ENCODE measurements at places on chromosomes 7 and 10.

DNA sequence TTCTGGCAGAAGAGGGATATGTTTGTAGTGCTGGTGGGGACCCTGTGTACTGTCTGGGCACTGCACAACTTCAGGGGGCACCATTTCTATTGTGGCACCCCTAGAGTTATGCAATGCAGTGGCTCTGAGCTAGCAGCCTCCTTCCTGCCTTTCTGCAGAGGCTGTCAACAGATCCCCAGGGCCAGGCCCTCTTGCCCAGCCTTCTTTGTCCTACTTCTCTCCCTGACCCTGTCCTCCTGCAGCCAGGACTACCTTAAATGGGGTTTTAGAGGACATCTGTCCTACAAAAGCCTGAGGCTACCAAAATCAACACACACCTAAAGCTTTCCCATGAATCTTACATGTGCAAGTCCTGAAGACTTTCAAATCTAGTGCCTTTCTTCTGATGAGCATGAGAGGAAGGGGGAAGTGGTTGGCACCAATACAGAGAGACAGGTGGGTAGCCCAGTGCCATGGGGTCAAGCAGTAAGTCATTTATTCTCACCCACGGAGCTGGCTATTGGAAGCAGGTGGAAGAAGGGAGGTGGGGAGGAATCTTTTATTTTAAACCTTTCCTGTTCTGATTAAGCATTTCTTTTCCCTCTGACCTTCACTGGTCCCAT is 2.4 kb downstream of the SPOCK2 start:
- DNase-seq: no peak

DNA sequence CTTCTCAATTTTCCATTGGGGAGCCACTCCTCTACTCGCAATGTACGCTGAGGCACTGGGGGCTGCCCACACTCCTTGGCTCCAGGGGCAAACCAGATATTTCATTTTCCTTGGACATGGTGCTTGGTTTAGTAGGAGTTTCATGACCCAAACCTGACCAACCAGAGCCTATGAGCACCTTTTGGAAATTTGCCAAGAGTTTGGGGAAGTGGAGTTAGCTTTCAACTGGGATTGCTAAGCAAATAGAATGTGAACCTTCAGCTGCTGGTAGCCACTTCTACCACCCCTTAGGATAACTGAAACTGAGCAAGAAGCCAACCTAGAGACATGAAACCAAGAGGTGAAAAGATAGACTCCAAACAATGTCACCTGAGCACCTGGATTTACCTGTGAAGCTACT is 74.9 kb upstream of the COL13A1 start:
- DNase-seq: no peak

GRCh38 chr7:84506151-84506550 is 311.6 kb upstream of the SEMA3A start:
- DNase-seq: no peak

DNA sequence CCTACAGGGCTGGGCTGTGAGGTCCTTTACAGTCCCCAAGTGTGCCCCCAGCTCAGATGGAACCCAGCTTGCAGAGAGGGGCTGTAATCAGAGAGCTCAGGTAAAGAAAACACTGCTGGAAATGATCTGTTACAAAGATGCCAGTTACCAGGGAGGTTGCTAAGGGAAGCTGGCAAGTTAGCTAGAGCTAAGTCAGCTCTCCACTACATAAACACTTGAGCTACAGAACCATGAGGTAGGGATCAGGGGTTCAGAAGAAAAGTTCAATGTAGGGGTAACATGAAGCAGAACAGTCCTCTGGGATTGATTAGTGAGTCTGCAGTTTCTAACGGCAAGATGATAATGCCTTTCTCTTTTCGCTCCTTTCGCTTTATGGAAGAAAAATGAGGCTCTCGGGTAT is 53.1 kb upstream of the TM9SF3 start:
- no peak for DNase-seq

- DNase-seq: no peak
Observed at GRCh38 chr7:84844771-84845170, 342.1 kb downstream of the SEMA3D start.

- no peak for DNase-seq
Observed at GRCh38 chr10:36722777-36723176, 402.6 kb upstream of the ANKRD30A start.

GRCh38 chr10:5484205-5484604 is 15.2 kb downstream of the CALML5 start:
- no peak for DNase-seq

DNA sequence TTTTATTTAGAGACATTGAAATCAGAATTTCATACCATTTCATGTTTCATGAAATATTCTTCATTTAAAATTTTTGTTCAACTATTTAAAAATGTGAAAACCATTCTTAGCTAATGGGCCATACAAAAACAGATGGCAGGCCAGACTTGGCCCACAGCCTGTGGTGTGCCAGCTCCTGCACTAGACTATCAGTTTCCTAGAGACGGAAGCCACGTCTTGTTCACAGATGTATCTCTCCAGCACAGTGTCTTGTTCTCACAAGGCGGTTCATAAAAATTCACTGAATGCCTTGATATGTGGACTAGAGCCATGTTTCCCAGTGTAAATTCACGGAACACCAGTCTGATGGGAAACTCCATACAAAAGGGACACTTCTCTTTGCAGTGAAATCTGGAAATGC is 216.0 kb downstream of the KCNMA1 start:
- no peak for DNase-seq

DNA sequence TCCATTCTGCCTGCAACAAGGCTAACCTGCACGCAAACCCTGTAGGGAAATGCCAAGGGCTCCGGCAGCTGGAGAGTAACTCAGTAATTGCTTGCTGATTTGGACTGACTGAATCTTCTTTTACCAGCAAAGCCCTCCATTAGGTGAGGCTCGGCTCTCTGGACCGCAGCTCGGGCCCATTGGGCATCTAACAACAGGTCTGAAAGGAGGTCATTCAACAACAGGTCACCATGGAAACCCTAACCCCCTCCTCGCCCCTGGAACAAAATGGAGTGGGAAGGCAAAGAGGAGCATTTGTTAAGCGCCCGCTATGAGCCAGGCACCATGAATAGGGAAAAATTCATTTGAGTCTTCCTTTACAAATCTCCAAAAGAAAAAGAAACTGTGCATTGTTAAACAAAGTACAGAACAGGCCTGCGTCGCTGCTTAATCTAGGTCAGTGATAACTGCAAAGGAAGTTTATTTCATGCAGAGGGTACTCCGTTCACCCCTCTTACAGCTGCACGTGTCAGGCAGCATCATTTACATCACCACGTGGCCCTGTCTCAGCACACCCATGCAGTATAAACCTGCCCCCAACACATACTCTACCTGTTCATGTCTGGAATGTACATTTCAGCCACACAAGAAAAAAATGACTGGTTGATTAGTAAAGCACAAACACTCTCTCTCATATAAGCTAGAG is 248.8 kb upstream of the NEBL start:
- no peak for DNase-seq

DNA sequence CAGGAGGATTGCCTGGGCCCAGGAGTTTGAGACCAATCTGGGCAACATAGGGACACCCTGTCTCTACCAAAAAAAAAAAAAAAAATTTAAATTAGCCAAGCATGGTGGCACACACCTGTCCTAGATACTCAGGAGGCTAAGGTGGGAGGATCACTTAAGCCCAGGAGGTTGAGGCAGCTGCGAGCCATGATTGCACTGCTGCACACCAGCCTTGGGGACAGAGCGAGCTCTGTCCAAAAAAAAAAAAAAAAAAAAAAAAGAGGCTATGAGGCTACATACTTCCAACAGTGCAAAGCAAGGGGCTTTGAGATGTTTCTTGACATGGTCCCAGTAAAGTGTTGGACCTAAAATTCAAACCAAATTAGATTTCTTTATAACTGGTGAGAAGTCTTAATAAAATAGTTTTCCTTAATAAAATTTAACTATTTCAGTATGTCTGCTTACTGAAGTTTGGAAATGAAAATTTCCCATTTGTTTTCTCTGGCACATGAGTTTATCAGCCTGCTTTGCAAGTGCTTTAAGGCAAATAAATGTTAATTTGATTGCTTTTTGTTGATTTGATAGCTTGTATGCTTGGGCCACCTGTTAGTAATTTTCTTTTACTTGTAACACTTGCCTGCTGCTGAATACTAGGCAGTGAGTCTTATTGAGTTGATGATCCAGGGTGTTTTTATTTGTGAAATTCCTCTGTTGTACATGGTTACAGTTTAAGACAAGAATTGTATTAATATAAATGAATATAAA is 16.1 kb downstream of the CALU start:
- peak; percentile 7 for DNase-seq

- DNase-seq: no peak
Observed at GRCh38 chr10:23343591-23344240, 881 bp downstream of the C10orf67 start.

DNA sequence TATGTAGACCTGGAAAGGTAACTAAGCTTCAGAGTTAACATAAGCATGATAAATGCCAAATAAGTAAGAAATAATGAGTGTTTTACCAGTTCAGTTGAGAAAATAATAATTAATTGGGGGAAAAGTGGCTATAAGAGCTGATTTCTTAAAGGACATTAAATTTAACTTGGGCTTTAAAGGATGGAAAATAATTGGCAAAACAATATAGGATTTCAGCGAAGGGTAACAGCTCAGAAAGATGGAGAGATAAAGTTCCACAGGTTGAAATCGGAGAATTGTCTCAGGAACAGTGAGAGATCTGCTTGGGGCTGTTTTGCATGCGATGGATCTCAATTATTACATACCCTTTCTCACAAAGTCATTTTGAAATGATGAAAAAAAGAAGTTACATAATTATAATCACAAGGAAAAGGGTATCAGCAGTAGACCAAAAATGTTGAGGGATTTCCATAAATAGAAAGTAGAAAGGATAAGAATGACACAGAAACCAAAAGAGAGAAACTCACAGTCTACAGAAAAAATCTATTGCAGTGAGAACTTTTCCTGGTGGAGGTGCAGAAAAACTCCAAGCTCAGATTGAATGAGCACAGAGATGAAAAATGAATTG is 40.1 kb upstream of the ITGB8 start:
- no peak for DNase-seq

GRCh38 chr7:150745086-150745485 is 7.9 kb downstream of the GIMAP5 start:
- DNase-seq: no peak

- DNase-seq: peak; percentile 10
Observed at GRCh38 chr10:11742009-11742778, at the start of gene ECHDC3. Gene ECHDC3 (plus strand): TSS chr10:11742382. CDS start chr10:11742577, 195 bp downstream.

DNA sequence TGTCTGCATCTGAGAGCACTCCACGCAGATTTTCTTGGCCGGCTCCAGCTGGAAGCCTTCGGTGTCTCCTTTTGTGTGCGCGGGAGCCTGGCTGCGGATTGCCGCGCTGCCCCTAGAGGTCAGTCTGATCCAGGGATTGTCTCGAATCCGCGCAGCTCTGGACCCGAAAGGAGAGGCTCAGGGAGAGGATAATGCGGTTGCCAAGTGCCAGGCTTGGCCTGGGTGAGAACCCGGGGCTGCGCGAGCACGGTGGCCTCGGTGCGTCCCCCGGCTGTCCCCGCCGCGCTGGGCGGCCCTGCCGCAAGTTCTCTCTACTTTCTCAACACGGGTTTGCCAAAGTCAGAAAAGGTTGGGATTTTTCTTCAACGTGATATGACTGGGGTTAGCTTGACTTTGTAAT is 140.9 kb downstream of the ADCYAP1R1 start:
- peak; percentile 3 for DNase-seq

- DNase-seq: no peak
Observed at GRCh38 chr10:77609781-77610272, 27.8 kb downstream of the KCNMA1 start.

GRCh38 chr7:47435889-47436312 is 146.0 kb downstream of the TNS3 start:
- no peak for DNase-seq

DNA sequence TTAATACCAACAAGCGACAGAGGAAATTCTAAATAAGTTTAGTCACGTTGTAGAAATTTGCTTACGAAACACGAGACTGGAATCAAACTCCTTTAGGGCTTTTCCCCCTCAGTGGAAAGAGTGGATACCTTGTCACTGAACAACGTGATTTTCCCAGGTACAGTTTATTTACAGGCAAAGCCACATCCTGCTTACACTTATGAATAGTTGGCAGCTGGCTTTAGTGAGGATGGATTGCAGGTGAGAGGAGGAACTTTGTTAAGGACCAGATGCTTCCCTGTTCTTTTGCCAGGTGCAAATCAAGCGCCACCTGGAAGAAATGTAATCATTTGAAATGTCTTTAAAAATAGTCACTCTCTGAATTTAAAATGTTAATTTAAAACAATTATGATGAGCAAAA is 282.4 kb downstream of the ADARB2 start:
- DNase-seq: peak; percentile 67

DNA sequence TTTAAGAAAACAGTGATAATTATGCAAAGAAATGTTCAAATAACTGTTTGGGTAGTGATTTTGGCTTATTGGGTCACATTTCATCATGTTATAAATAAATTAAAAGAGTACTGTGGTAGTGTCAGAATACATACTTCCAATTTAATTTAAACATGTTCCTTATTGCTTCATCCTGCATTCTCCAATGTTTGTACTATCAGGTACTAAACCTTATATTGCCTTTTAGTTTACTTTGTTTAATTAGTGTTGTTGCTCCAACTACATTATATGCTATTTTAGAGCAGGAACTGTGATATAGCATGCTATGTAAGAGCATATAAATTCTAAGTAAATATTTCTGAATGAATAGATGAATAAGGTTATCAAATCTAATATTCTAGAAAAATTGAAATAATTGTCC is 40.9 kb downstream of the VTI1A start:
- no peak for DNase-seq

GRCh38 chr10:121448766-121449421 is 149.3 kb downstream of the FGFR2 start:
- no peak for DNase-seq

- DNase-seq: no peak
Observed at GRCh38 chr10:83432261-83433045, 706.9 kb upstream of the GHITM start.

GRCh38 chr10:45557275-45557905 is 115.2 kb downstream of the ZFAND4 start:
- no peak for DNase-seq

DNA sequence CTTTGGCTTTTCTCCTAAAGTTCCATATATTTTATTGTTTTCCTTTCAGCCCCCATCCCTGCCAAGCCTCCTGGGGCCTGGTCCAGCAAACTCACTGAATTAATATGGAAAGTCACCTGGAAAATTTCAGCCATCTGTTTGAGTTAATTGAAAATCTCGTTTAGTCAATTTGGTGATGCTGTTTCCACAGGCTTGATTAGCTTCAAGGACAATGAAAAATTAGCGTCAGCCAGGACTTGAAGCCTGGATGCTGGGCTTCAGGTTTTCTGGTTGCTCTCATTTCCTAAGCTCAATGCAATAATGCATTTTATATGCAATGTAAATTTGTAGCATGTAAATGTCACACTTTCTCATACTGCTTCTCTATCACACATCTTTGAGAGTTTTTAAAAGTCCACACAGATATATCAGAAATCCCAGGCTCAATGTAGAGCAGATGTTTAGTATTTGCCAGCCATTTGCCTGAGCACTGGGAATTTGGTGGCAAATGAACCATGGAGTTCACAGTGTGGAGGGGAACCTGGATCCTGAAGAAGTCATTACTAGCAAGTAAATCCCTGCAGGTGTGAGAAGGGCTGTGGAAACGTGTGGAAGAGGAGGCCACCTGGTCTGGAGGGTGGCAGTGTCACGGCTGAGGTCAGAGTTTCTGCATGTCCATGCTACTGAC is 228.5 kb downstream of the PAXIP1 start:
- no peak for DNase-seq

Measured in NCI-H2171 (cell line).